ENCODE measurements at places on chromosomes 11 and 22. TPM values are rescaled to one million over a fixed set of nuclear protein-coding genes. Genes with fewer than 3 reads are reported as not detected.
A peak's percentile ranks its signal among the peaks of the same experiment; 100 is the strongest.

GRCh38 chr11:11117730-11118129 is 235.3 kb downstream of the CSNK2A3 start:
- no peak for DNase-seq

GRCh38 chr11:123674297-123674696 is 19.9 kb upstream of the SCN3B start:
- no peak for DNase-seq

Gene DDB1
- total RNA-seq, result 250 TPM

DNA sequence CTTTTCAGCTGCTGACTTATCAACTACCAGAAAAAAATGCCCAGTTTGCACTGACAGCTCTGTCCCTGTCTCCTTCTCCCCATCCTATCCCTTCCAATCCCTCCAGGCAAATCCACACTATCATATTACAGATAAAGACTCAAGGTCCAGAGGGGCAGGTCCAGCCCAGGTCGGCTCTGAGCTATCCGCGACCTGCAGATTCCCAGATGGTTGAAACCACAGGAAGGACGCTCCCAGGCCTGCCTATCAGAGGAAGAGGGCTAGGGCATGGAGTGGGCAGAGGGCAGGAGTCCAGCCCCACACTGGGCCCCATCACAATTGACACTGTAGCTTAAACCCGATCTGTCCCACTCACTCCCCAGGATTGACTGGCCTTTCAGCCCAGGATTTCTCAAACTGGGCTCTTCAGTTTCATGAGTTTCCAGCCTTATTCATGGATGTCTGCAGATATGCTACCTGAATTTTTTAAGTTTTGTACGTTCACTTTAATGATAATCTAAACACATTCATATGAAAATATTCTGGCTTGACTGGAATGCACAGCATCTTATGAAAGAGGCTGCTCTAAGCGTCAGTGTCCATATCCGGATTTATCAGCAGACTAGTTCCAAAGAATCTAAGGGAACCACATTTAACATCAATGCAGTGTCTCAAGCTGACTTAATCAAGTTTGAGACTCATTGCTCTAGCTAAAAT is 16.4 kb upstream of the FCHSD2 start:
- DNase-seq, result no peak

DNA sequence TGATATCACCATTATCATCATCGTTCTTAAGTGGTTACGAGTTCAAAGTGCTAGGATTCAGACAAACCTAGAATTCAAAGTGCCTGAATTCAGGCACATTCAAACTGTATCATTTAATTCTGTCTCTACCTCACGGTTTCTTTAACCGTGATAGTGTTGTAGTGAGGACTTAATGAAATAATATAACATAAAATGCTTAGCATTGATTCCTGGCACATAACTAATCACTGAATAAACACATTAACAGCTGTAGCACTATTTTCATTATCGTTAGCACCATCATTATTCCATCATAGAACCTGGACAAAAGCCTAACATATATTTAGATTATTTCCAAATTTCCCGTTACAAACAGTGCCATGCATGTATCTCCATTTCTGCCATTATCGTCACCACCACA is 102.0 kb downstream of the WNT11 start:
- no peak for DNase-seq

DNA sequence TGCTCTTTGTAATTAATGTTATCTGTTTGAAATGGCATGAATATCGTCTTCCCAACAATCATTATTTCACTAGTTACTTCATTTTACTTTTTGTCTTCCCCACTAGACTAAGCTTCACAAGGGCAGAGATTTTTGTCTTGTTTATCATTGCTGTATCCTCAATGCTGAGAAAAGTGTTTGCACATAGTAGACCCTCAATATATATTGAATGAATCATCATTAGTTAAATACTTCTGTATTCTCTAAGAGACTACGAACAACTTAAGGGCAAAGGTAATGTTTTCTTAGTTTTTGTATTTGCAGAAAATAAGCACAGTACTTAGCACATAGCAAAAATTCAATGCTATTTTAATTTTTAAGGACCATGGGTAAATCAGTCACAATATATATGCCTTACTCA is 95.9 kb downstream of the CCDC73 start:
- DNase-seq, result no peak

- DNase-seq, result no peak
These were observed 46.9 kb downstream of the OR4D9 start for GRCh38 chr11:59558270-59558643.

DNA sequence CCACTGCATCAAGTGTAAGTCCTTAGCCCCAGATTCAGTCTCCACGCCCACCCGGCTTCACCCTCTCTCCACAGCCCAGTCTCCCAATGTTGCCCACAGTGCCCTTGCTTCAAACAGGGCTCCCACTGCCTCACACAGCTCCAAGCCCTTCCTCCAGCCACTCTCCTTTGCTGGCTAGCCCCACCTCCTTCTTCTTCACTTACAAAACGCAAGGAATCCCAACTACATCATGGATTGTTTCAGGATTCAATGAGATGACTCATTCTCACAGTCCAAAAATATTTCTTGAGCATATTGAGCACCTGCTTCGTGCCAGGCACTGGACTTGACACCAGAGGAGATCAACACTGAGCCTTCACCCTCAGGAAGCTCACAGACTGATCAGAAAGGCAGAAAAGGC is 533.5 kb downstream of the BUD13 start:
- no peak for DNase-seq

- no peak for DNase-seq
These were observed 27.9 kb upstream of the GRK3 start for GRCh38 chr22:25536589-25536988.

- no peak for DNase-seq
These were observed 32.4 kb upstream of the CBX7 start for GRCh38 chr22:39184586-39185577.

DNA sequence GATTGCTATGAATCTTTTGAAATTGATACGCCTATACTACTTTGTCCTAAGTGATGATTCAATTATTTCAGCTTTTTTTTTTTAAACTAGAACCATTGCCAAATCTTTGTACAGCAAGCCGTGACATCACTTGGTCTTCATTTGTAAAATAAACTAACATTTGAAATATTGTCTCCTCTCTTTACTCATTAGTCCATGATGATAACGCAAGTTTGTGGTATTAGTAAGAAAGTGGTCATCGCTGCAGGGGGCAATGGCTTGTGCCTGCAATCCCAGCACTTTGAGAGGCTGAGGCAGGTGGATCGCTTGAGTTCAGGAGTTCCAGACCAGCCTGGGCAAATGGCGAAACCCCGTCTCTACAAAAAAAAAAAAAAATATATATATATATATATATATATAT is 12.9 kb upstream of the ARHGAP42 start:
- no peak for DNase-seq

Gene KCNQ1OT1
- total RNA-seq, result 0.25 TPM

- peak; percentile 99 for DNase-seq
These were observed 26.8 kb downstream of the RPL3 start for GRCh38 chr22:39292561-39293074.

- DNase-seq, result peak; percentile 41
These were observed 77.8 kb upstream of the CADM1 start for GRCh38 chr11:115581871-115582639.

Gene SCGB2A2
- total RNA-seq, result not detected

Gene MUC5AC
- not detected for total RNA-seq

DNA sequence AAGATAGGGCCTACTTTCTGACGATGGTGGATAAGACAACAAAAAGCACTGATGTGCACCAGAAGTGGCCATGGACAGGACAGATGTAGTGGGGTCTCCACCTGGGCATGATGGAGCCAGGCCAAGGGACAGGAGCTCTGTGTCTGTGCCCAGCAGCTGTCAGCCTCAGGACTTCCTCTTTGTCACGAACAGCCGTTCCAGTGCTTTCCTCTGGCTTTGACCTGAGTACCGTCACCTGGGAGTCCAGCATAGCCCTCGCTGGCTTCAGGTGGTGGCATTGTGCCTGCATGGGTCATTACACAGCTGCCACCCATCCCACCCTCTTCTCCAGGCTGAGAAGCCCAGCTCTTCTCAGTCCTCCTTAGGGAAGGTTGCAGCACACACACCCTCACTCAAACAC is 137.8 kb downstream of the GRIK4 start:
- no peak for DNase-seq

DNA sequence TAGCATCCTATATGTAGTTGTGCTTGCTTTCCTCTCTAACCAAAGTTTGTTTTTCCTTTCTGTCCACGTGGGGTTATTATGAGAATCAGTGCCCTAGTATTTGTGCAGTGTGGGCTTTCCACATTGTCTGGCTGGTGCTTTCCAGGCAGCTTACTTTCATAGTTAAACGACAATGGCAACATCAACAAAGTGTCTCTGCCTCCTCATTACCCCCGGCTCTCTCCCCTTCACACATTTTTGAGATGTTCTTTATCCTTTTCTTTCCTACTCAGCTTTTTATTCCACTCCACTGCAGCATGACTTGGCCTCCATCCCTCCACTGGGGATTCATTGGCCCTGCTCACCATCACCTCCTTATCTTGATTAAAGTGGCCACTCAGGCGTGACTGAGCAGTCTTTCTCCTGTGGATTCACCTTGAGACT is 19.1 kb downstream of the SPECC1L start:
- DNase-seq, result peak; percentile 28

Gene GSC2
- total RNA-seq, result not detected

GRCh38 chr22:50656122-50657070 is 16.2 kb upstream of the SHANK3 start:
- peak; percentile 81 for DNase-seq

DNA sequence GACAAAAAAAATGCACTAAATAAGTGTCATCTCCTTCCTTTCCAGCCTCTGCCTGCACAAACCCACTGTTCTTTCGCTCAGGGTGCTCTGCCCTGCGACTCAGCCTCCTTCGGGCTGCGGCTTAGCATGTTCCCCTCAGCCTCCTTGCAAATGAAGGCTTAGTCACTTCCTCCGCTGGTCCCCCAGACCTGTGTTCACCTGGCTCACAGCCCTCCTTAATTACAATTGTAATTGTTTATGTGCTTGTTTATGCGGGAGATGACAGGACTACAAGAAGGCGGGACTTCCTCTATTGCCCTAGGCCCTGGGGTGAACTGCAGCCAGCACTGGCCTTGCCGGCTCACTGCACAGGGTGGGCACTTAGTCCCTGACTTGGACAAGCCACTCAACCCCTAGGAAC is 303.6 kb downstream of the KIRREL3 start:
- no peak for DNase-seq

DNA sequence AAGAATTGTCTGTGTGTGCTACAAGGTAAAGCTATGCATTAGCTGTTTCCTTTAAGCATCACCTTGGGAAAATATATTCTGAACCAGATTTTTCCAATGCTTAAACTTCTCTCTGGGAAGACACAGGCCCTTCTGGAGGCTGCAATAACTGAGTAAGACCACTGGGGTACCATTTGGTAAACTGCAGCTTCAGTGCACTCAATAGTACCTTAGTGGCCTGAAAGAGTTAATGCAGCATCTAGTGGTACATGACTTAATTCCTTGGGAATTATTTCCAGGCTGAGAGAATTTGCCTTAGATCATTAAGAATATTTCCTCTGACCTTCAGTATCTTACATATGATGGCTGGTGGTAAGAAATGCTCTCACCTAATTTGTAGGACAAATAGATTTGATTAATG is 727.4 kb downstream of the DLG2 start:
- no peak for DNase-seq

GRCh38 chr11:2273771-2274170 is 3.4 kb upstream of the ASCL2 start:
- DNase-seq, result no peak

DNA sequence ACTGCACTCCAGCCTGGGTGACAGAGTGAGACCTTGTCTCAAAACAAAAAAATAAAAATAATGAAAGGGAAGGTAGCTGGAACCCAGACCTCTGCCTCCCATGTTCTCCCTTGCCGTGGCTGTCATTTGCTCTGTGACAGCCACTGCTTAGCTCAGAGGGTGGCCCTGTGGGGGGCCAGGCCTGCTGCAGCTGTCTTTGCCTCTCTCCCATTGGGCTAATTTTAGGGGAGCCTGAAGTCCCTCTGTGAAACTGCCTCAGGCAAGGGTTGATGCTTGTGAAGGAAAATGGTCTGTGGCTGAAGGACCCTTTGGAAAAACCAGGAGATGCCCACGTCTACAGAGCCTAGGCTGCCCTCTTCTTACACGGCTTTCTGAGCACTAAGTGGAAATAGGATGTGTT is 42.9 kb downstream of the C11orf91 start:
- DNase-seq, result no peak

Gene HEPHL1
- not detected for total RNA-seq

- no peak for DNase-seq
These were observed 6.2 kb upstream of the TLCD5 start for GRCh38 chr11:120318906-120319305.

Gene GP1BB
- 3.5 TPM for total RNA-seq

Gene AGBL2
- not detected for total RNA-seq

DNA sequence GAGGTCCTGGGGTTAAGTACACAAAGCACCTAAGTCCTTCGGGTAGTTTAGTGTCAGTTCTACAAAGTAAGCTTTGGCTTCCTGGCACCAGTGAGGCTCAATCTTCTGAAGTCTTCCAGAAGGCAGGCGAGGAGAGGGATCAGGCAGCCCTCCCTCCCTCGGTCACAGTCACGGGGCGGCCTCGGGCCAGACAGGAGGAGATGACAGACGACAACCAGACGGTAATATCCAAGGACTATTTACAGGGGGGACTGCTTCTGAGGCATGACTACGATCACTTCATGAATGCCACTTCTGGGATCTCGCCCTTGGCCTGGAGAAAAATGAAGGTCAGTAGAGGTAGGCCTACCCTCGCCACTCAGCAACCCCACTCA is 383 bp upstream of the TMEM223 start:
- DNase-seq, result no peak

DNA sequence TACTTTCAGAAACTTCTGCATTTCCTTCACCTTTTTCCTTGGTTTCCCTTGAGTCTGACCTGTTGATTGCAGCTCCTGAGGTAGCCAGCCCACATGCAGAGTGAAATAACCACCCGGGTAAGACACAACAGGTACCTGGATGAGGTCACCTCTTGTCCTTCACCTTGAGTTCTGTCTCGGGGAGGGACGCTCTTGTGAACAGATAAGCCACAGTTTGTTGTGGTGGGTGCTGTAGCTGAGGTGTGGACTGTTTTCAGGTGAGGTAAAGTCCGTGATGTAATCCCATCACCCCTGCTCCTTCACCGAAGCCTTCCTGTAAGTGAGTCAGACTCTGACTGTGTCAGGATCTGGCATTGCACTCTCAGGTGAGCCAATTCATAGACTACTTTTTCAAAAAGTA is 183.1 kb downstream of the NAV2 start:
- no peak for DNase-seq

Data from MG63 (cell line).